ENCODE measurements at places on chromosomes 7 and 10.

DNA sequence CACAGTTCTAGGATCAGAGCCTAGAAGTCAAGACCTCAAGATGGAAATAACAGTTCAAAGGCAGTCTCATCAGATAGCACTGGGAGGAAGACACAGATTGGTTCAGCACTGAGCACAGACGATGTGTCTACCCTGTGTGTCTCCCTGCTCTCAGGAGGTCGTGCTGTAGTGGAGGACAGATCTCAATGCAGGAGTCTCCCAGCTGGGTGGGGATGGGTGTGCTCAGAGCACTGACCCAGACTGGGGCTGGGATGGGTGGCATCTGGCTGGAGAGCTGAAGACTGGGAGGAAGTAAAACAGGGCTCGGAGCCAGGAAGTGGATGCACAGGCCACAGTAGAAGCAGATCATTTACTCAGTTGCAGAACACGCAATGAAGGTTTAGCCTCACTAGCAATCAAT is 69.5 kb upstream of the GDF10 start:
- DNase-seq = no peak

GRCh38 chr7:82167558-82168314 is 275.8 kb downstream of the CACNA2D1 start:
- no peak for DNase-seq

DNA sequence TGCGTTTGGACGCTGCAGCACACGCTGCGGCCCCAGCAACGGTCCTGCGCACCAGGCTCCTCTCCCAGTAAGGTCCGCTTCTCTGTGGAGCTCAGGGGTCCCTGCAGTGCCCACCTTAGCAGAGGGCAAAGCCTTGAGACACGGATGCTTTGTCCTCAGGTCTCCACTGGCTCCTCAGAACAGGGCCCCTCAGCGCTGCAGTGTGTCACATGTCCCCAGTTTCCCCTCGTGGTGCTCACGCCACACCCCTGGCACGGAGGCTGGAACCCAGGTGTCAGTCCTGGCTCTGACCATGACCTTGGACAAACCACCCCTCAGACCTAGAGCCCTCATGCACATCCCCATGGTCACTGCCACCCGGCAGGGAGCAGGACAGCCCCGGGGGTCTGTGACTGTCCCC is 19.9 kb upstream of the GPER1 start:
- no peak for DNase-seq

GRCh38 chr7:8818406-8818805 is 385.0 kb downstream of the NXPH1 start:
- no peak for DNase-seq

DNA sequence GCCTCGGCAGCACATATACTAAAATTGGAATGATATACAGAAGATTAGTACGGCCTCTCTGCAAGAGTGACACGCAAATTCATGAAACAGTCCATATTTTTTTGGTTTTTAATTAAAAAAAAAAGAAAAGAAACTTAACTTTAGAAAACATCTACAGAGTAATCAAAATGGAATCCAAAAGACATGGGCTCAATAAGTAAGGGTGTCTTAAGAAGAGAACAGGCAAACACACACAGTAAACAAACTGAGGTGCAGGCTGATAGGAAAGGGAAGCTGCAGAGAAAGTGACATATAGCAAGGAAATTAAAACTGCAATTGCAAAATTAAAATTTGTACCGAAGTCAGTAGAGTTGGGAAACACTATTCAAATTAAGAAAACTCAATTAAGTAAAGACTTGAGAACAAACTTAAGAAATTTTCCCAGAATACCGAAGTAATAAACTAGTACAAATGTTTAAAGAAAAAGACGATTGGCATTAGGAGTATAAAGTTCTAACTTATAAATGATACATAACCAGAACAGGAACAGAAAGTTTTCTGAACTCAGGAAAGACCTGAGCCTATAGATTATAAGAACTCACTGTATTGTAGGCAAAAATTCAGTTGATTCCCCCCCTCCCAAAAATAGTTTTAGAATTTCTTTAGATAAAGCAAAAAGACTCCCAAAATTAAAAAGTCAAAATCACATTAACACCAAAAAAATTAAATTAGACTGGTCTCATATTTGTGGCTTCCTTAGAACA is 16.3 kb downstream of the MTPN start:
- no peak for DNase-seq
